ENCODE measurements at places on chromosomes 3 and 15.

DNA sequence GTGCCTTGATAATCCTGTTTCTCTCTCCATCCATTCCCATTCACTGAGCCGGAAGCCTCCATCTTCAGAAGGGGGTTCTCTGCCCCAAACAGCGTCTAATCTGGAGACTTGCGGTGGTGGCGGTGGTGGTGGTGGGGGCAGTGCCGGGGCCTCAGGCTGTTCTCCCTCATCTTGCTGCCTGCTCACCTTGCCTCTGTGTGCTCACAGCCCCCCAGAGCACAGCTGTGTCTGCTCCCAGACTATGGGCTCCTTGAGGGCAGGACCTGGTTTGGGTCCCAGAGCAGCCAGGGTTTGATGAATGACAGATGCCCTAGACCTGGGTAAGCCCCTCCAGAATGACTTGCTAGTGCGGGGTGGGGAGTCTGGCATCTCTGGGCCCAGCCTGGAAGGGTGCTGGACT lies 430 bp upstream of the PSTPIP1 start:
- DNase-seq, result no peak

DNA sequence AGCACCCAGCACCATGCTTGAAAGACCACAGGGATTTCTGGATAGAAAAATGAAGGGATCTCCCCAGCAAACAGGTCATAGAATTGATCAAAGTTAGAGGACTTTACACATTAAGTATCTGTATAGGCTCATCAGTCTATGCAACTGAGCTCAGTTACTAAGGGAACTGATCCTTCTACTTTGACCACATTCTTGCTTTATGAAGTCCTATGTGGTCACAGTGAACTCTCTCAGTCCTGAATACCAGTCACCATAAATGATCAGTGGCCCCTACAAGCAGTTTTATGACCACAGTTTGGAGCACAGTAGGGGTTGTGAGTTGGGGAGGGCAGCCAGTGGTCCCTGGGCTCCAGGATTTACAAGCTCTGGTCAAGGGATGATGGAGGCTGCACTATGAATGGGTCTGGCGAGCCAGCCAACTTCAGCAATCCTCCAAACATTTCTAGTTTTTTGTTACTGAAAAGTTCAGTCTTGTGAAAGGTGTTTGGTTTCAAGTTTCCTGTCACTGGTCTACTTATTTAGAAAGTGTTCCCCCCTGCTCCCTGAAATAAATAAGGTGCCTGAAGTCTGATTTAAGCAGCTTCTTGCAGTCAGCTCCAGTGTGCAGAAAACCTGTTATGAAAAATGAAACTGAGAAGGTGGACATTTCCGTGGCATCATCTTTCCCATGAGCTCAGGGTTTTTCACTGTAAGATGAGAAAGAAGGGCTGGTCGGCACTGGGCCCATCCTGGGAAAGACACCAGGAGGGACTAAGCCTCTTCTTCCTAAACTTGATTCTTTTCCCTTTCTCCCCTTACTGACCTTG lies 75.5 kb downstream of the DAPK2 start:
- DNase-seq, result no peak

- no peak for DNase-seq
These were observed 38.0 kb downstream of the BBS4 start for GRCh38 chr15:72724028-72724427.

- no peak for DNase-seq
These were observed 34.5 kb upstream of the NR2E3 start for GRCh38 chr15:71775856-71776255.

DNA sequence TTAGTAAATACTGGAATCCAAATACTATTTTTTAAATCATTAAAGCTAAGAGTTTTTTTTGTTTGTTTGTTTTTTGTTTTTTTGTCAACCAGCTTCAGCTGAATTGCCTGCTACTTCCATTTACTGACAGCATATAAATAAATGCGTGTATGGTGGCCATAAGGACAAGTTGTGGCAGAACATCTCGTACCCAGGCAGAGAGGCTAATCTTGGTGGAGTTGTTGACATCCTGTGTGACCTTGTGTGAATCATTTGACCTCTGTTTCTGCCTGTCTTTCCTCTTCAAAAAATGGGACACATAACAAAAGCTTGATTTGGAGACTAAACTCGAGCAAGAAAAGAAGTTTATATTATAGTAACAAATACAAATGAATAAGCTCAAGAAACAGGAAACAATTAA lies 734.2 kb downstream of the MCTP2 start:
- DNase-seq, result no peak

GRCh38 chr3:70861855-70862254 lies 549.4 kb upstream of the MDFIC2 start:
- DNase-seq, result no peak

DNA sequence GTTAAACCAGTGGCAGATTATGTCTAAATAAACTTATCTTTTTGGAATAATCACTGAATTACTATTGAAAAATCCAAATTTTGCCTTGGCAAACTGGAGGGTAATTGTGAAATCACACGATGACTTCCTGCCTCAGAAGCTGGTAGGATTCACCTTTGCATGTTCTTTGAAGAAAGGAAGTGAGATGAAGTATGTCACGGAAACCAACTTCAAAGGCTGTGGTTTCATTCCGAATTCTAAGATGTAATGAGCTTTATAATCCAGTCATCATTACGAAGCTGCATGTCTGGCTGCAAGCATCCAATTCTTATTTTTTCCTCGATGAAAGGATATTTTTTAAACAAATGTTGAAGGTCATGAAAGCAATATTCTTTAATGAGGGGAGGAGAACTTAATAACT lies 15.0 kb upstream of the ZBED2 start:
- no peak for DNase-seq
